ENCODE measurements at places on chromosomes 2 and 18.

DNA sequence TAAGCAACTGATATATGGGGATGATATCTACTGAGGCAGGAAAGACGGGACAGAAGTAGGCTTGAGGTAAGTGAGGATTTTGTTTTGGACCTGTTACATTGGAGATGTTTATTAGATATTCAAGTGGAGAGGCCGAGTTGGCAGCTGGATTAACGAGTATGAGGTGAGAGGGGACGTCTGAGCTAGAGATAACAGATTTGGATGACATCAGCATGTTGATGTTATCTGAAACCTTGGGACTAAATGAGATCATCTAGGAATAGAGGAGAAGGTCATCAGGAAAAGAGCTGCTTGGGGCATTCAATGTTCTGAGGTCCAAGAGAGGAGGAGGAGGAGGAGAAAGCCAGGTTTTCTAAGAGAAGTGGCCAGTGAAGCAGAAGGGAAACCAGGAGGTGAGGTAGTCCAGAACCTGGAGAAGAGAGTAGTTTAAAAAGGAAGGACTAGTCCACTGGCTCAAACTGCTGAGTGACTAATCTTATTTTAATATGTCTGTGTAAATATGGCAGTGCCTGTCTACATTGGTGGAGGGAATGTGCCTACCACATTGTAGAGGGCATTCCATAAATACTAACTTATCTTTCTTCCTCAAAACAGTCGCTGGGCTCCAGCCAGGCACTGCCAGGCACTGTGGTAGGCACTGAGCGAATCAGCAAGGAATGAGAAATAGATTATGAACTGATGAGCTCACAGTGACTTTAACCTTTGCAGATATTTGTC lies 488.3 kb downstream of the DLGAP1 start:
- ATAC-seq = no peak

- no peak for ATAC-seq
Observed at GRCh38 chr2:143397884-143398614, 268.8 kb downstream of the ARHGAP15 start.

DNA sequence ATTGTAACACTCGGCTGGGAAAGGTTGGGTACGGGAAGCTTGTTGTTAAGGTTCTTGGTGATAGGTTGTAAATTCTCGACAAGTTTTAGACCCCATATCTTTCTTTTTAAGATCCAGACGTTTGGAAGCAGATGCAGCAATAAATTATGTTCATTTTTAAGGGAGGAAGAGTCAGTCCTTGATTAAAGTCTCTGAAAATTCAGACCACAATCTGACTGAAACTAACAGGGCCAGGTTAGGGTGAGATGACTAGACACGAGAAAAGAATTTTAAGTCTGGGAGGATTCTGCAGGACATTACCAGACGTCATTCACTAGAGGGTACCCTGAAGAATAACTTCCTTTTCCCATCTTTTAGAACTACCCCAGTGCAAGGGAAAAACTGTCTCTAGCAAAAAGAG lies 16.1 kb downstream of the WIPF1 start:
- no peak for ATAC-seq

DNA sequence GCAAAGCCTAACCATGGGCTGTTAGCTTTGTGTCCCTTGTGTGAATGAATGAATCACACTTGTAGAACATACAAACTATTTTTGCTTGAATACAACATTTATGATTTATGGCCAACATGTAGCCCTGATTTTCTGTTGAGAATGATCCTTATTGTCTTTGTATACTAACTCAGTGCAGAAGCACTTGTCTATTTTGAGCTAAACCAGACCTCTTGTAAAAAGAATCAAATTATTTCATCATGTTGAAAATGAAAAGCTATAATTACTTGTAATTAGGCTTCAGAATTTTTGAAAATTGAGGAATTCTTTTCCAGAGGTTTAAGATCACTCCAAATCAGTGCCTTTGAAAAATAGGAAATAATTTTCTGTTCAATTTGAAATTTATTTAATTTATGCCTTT lies 85.9 kb downstream of the ZNF407 start:
- no peak for ATAC-seq

- no peak for ATAC-seq
Observed at GRCh38 chr2:19146867-19147266, 211.6 kb downstream of the OSR1 start.

DNA sequence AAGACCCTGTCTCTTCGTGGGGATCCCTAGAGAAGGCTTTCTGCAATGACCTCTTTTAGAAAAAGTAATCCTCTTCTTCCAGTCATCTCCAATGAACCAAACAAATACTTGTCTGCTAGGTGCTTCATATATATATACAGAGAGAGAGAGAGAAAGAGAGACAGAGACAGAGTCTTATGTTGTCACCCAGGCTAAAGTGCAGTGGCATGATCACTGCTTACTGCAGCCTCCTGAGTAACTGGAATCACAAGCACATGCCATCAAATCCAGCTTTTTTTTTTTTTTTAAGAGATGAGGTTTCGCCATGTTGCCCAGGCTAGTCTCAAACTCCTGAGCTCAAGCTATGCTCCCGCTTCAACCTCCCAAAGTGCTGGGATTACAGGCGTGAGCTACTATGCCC lies 18.6 kb upstream of the PKDCC start:
- no peak for ATAC-seq

GRCh38 chr2:109647636-109648035 lies 33.5 kb downstream of the SOWAHC start:
- ATAC-seq = no peak

GRCh38 chr18:59801576-59801975 lies 98.2 kb upstream of the PMAIP1 start:
- ATAC-seq = no peak

All from motor neuron (in vitro differentiated cells).